ENCODE measurements at places on chromosomes 2 and 18.

GRCh38 chr2:239162976-239163687 lies 237.7 kb downstream of the HDAC4 start:
- DNase-seq: peak; percentile 71

DNA sequence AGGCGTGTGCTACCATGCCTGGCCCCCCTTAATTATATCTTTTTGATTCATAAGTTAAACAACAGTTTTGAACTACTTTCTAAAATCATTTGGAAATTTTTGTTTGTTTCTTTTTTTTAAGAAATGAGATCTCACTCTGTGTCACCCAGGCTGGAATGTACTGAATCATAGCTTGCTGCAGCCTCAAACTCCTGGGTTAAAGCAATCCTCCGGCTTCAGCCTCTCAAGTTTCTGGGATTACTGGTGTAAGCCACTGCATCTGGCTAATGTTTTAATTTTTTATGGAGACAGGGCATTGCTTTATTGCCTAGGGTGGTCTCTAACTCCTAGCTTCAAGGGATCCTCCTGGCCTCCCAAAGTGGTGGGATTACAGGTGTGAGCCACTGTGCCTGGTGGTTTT lies 71.5 kb downstream of the BABAM2 start:
- DNase-seq: no peak

- DNase-seq: no peak
These were observed 407.1 kb downstream of the SPAG16 start for GRCh38 chr2:213691351-213691750.

- DNase-seq: no peak
These were observed 54.7 kb upstream of the UBE2E3 start for GRCh38 chr2:180925700-180926099.

DNA sequence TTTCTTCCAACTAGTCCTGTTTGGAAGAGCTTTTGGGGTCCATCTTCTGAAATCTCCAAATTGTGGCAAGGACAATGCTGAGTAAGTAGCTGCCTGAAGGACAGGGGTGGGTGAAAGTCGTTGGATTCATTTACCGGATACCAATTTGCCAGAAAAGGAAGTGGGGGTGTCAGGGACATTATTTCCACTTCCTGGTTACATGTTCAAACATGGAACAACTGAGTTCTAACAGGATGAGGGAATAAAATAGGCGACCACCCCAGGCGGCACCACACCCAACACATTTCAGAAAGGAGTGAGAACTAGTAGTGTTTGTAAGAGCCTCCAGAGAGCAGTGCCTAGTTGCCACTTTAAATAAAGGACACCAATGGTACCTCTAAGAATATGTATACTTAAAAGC lies 158.6 kb upstream of the SERTAD2 start:
- no peak for DNase-seq

DNA sequence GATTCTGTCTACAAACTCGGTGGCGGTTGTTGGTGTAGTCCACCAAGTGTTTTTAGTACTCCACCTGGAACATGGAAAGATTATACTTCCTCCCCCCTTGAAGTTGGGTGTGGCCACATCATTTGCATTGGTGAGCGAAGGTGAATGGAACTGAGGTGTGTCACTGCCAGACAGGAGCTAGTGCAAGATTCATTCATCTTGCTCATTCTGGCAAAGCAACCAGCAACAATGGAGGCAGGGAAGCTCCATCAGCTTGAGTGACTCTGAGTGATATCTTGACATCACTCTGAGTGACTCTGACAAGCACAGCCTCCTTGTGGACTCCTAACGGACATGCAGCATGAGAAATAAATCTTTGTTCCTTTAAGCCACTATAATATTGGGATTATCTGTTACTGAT lies 54.7 kb upstream of the SLC1A4 start:
- DNase-seq: no peak

GRCh38 chr2:55029098-55029497 lies 21.2 kb downstream of the RTN4 start:
- no peak for DNase-seq

- DNase-seq: no peak
These were observed 220.2 kb downstream of the CLIP4 start for GRCh38 chr2:29335396-29335795.

GRCh38 chr18:9902832-9903231 lies 11.0 kb upstream of the VAPA start:
- no peak for DNase-seq
